ENCODE measurements at places on chromosomes 1 and 21.

DNA sequence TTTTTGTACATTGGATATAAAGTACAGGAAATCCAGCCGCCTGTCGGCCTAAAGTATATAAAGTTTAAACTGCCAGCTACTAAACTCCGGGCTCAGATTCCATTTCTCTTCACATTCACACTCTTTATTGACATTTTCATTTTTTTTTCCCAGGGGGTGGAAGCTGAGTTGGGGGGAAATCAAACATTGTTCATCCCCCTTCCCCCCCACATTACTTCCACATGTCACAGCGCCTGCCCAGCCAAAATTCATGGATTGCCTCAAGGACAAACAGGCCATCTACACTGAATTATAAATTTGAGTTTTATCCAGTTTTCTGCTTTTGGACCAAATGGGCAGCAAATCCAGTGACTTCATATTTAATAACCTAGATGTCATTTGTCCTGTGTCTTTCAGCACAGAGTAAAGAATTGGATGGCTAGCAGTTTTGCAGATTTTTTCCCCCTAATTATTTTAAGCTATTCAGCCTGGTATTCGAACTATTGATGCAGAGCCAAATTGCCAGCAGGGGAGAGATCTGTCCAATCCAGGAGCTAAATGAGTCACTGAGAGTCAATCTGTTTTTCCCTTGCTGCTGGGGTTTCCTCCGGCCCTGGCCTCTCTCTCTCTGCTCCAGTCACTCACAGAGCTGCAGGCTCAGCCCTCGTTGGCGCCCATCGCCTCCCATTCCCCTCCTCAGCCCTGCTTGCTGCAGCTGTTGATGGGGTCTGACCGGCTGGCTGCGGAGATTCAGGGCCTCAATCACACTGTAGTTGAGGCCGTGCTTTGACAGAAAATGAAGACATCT, 98.0 kb downstream of the LMO4 start:
- DNase-seq = no peak

DNA sequence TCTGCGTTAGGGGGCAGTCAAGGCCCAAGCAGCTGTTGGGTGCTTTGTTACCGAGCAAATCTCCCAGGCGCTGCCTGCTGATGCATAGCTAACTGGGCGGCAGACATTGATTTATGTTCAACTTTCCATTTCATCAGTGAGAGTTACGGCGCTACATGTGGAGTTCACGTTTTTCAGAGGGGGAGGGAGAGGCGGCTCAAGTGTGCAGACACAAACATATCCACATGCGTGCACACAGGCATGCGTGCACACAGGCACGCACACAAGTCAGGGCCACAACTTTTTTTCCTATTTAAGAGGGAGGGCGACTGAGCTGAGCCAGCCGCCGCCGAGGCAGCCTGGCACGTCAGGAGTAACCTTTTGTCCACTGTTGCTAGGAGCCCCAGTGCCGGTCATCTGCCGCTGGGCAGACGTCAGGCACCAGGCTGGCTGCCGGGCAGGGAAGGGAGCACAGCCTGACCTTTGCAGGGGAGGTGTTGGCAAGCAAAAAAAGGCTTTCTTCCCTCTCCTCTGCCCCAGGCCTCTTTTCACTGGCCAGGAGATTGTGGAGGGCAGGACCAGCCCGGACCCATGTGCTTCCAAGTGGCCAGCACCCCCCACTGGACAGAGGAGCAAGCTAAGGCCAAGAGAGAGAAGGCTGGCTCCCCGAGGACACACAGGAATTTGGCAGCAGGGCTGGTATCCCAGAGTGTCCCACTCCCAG, 73.3 kb downstream of the MRPL37 start:
- no peak for DNase-seq

DNA sequence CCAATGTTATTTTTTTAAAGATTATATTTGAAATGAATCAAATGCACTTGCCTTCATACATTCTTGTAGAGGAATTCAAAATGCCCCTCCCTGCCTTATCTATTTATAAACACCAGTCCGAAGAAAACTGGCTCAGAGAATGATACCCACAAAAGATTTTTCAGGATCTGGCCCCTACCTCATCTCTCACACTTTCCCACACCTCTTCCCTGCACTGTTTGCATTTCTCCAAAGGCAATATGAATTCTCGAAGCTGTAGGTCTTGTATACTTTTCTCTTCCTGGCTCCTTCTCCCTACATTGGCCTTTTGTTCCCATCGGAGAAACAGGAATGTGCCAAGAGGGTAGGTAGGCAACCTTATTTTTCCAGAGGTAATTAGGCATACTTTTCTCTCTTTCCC, 12.0 kb upstream of the CCDC190 start:
- DNase-seq = no peak

- DNase-seq = no peak
Observed at GRCh38 chr1:162219461-162219860, 150.0 kb downstream of the NOS1AP start.

GRCh38 chr1:203210988-203211387, 18.5 kb downstream of the CHIT1 start:
- DNase-seq = no peak

Data from activated CD4-positive, alpha-beta T cell treated with anti-CD3 and anti-CD28 coated beads for 4 hours (primary cell).